ENCODE measurements at places on chromosomes 2 and 18. TPM values are rescaled to one million over a fixed set of nuclear protein-coding genes. Genes with fewer than 3 reads are reported as not detected.

Gene SOS1
- 6.7 TPM for polyA plus RNA-seq

Gene LCT
- polyA plus RNA-seq: not detected

Gene PELI1
- polyA plus RNA-seq: 6.9 TPM

Gene MC5R
- polyA plus RNA-seq: not detected

Gene RGPD8
- polyA plus RNA-seq: 2.2 TPM

Gene EPG5
- 8.2 TPM for polyA plus RNA-seq

DNA sequence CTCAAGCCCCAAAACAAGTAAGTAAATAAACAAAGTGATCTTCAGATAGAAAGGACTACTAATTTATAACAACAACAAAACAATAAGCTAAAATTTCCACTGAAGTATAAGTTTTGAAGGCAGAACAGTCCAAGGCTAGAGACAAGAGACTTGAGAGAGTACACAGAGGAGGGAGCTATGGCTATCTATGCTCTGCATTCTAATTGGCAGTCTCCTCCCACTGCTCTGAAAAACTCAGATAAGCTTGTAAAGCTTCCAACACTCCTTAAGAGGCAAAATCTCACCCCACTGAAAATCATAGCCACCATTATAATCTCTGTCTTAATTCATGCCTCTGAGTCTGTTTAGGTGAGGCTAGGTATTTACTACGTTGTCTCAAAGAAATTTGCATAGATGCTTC lies 714.6 kb upstream of the LRATD1 start:
- no peak for DNase-seq

- DNase-seq: no peak
Measured at GRCh38 chr2:3628800-3629199, 29.2 kb upstream of the ALLC start.

DNA sequence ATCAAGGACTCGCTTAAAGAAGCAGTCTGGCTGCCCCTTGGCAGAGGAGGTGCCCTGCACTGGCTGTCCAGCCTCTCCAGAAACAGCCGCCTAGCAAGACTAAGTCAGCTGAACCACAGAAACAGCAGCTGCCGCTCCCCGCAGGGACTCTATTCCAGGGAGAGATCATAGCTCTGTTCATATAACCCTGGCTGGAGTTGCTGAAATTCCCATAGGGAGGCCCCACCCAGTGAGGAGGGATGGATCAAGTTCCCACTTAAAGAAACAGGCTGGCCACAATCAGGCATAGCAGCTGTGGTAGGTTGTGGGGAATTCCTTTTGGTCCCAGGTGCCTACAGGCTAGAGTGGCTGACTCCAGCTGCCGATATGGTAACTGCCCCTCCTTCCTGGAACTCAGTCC lies 74.2 kb upstream of the MC4R start:
- DNase-seq: no peak

DNA sequence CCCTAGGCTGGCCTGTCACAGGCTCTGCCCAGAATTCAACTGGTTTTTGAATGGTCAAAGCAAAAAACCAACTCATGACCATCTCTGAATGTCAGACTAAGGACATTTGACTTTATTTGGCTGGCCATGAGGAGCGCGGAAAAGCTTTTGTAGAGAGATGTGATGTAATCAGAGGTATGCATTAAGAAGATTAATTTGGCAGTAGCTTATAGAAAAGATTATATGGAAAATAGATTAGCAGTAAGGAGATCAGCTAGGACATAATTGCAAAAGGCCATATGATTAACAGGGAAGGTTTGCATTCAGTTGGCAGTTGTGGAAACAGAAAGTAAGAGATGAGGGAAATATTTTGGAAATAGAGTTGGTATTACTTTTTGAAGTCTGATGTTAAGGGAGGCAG lies 12.3 kb upstream of the TTR start:
- DNase-seq: no peak

DNA sequence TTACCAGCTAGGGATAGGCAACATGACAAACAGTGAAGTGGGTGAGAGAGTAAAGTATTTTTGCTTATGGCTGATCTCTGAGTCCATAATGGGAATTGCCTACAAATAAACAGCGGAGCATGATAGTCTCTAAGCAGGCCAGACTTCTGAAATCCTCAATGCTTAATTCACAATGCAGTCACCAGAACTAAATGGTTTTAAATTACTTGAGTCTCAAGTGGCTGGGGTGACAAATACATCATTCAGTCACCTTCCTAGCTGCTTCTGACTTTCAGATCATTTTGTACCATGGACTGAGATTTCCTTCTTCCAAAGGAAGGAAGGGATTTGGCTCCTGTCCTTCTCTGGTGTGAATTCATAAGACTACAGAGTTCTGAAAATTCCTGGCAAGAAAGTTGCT lies 82.8 kb upstream of the RMP24 start:
- DNase-seq: no peak

GRCh38 chr2:10161961-10162441 lies 39.5 kb downstream of the RRM2 start:
- no peak for DNase-seq

DNA sequence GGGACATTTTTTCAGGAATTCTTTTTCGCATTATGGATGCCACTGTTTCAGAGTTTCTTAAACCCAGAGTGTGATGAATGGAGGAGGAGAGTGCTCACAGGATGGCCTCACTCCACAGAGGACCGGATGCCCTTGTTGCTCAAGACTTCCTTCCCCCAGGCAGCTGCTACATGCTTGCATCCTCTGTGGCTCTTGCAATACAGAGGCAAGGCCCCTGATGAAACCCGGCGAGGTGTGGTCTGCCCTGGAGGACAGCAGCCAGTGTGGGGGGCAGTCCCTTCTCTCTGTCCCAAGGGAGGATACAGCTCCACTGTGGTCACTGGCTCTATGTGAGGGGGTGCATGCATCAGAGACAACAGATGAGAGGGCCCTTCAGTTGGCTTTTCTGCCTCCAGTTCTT lies 109.6 kb downstream of the SH3RF3 start:
- DNase-seq: peak; percentile 86

GRCh38 chr2:218047536-218048225 lies 21.4 kb upstream of the RUFY4 start:
- no peak for DNase-seq

GRCh38 chr2:83071352-83071751 lies 1387.7 kb downstream of the SUCLG1 start:
- no peak for DNase-seq

- DNase-seq: no peak
Measured at GRCh38 chr18:75168619-75169018, 40.3 kb downstream of the PTGR3 start.

- DNase-seq: no peak
Measured at GRCh38 chr18:35983818-35984217, 11.3 kb downstream of the RMP24 start.

GRCh38 chr2:163122257-163122656 lies 283.7 kb upstream of the KCNH7 start:
- DNase-seq: no peak

GRCh38 chr2:130389783-130390182 lies 33.9 kb downstream of the PTPN18 start:
- no peak for DNase-seq

GRCh38 chr2:234747833-234748559 lies 203.8 kb upstream of the SH3BP4 start:
- DNase-seq: no peak

DNA sequence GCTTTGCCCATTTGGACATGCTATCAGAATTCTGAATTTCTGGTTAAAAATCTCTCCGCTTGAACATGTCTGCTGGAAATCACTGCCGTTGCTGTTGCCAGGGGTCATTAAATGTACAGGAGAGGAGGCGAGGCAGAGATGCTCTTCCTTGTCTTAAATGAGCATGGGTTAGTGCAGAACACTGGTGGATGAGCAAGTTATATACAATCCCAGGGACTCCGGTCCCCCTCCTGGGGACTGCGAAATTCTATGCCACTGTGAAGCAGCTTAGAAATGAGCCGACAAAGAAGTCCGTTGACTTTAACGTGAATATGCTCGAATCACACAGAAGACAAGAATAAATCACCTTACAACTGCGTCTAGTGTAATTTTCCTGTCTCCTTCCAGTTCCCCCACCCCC lies 95.1 kb upstream of the KLHL14 start:
- DNase-seq: no peak

Measured in right cardiac atrium (tissue), 5 donors.